ENCODE measurements at places on chromosomes 6 and 20. TPM values are rescaled to one million over a fixed set of nuclear protein-coding genes. Genes with fewer than 3 reads are reported as not detected.

BPIFA1 gene
- not detected for total RNA-seq

BFSP1 gene
- 0.49 TPM for total RNA-seq

PEX3 gene
- 17.4 TPM for total RNA-seq

PEDS1 gene
- 25.5 TPM for total RNA-seq

NFATC2 gene
- total RNA-seq = 7.4 TPM

GSTA4 gene
- total RNA-seq = 57.7 TPM

SCUBE3 gene
- total RNA-seq = 0.49 TPM

KIAA1755 gene
- total RNA-seq = 2.7 TPM

FLRT3 gene
- 4.7 TPM for total RNA-seq

- DNase-seq = no peak
Measured at GRCh38 chr6:170058878-170059485, 231.9 kb downstream of the DLL1 start.

- DNase-seq = no peak
Measured at GRCh38 chr6:26439151-26440125, 866 bp upstream of the BTN3A3 start.

DNA sequence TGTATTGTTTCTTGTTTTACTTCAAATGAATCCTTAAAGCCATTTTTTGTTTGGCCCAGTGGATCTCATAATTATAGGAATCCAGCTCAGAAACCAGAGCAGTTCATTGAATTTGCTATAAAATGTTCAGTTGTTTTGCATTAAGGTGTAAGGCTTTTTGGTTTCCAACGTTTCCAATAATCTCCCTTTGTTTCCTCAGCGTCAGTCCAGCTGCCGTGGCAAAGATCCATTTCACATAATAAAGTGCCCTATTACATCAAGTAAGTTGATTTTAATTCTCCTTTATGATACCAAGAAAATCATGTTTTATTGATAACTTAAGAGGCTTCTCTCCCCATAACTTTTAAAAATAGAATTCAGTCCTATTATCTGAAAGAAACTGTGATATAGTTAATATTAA is 472.6 kb downstream of the UTRN start:
- DNase-seq = no peak

DNA sequence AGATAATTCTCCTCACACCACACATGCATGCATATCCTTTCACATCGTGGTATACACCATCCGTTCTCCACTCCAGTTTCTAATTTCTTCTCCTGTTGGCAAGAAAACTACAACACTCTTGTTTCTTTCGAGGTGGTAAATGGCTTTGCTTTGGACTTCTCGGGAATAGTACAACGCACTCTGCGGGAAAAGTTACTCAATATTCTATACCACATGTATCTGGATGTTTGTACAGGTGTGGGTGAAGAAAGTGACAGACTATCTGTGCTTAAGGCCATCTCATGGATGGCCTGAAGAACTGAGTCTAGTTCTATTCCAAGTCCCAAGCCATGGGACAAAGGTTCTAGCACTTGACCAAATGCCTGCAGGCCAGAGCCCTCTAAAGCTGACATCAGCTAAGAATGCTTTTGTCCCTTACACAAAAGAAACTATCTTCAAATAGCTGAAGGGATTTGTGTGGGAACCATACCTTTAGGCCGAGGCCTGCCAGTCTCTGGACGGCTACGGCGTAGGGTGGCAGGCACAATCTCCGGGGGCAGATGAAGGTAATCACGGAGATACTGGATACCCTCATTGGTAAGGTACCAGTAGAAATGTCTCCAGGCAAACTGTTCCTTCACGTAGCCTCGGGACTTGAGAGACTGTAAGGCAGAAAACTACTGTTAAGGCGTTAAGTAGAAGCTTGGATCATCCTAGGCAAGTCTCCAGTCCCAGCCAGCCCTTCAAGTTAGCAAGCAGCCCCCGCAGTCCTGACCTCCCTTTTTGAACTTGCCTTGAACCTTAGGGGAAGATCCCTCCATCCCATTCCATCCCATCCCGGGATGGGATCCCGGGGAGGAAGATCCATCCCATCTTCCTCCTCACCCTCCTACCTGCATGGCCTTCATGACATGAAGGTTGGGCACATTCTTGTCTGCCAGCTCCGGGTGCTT is 1.4 kb downstream of the RPS10 start:
- no peak for DNase-seq

DNA sequence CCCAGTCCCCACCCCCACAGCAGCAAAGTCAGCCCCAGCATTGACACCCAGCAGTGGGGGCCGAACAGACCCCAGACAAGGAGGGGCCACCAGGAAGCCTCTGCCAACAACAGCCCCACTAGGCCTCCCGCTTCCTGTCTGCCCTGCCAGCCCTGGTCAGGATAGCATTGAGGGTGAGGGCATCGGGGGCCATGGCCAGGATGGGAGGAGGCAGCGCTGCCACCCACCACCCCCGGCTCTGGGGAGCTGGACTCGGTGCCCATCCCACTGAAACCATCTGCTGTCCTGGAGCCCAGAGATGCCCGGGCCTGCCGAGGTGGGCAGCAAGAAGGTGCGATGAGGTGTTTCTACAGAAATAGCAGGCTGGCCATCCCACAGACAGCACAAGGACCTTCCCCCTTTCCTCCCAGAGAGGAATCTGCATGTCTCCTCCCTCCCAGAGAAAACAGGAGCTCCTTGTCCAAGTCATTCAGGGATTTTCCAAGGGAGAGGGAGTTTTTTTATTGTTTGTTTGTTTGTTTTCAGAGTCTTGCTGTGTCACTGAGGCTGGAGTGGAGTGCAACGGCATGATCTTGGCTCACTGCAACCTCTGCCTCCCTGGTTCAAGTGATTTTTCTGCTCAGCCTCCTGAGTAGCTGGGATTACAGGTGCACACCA is 62.1 kb upstream of the BHLHE23 start:
- no peak for DNase-seq

DNA sequence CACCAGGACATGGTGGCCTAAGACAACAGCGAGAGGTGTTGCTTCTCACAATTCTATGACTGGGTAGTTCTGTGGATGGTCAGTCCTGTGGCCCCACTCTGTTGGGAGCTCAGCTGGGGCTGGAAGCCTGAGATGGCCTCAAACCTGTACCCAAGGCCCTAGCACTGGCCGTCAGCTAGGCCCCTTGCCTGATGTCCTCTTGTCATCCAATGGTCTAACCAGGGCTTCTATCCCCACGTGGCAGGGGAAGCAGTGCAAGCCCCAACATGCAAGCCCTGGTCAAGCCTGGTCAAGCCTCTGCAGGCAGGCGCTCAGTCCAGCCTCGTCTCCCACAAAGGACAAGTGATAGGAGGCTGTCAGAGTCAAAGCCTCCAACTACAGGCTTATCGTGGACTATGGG is 196.5 kb upstream of the CST7 start:
- peak; percentile 87 for DNase-seq

DNA sequence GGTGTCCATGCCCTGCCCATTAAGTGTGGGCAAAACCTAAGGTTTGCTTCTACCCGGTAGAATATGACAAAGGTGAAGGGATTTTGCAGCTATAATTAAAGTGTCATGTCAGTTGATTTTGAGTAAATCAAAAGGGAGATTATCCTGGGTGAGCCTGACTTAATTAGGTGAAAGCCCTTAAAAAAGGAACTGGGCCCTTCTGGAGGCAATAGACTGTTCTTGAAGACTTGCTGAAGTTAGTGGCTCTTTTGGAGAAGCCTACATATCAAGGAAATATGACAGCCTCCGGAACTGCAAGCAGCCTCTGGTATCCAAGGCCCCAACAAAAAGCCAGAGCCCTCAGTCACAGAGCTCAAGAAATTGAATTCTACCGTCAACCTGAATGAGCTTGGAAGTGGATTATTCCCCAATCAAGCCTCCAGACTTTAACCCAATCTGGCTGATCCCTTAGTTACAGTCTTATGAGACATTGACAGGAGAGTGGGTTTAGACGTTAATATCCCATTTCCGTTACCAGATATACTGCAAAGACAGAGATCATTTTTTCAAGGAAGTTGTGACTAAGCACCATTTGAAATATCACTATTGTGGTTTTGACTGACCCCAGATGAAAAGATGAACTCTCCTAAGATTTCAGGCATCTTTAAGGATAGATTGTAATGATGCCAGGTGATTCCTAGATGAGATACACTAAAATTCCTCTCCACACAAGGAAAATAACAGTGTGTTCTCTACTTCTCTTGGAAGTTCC is 303.4 kb downstream of the PLCB1 start:
- no peak for DNase-seq

DNA sequence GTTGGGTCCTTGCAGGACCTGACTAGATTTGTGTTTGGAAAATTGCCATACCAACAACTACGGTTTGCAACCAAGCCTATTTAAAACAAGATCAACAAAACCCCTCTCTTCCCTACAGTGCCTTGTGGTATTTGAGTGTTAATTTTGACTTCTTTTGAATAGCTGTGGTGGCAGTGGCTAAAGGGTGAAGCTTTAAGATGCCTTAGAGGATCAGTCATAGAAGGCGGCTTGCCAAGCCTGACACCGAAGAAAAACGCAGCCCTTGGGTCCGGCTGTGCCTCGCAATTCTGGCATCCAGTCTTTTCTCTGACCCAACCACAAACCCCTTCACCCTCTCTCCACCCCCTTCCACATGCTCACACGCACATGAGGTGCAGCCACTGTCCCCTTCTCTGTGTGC is 32.6 kb downstream of the BMP6 start:
- DNase-seq = no peak

GRCh38 chr20:62841705-62842212 is 19.9 kb downstream of the TCFL5 start:
- no peak for DNase-seq

GRCh38 chr6:44453146-44453545 is 65.6 kb downstream of the CDC5L start:
- no peak for DNase-seq

DNA sequence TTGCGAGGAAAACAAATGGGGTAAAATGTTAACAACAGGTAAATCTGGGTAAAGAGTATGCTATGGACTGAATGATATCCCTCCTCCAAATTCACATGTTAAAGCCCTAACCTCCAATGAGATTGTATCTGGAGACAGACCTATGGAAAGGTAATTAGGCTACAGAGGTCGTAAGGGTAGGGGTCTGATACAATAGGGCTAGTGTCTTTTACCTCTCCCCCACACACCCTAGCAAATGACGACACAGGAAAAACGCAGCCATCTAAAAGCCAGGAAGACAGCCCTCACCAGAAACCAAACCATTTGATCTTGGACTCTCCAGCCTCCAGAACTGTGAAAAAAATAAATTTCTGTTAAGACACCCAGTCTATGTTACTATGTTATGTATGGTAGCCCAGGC is 20.6 kb upstream of the FBXO9 start:
- DNase-seq = no peak

DNA sequence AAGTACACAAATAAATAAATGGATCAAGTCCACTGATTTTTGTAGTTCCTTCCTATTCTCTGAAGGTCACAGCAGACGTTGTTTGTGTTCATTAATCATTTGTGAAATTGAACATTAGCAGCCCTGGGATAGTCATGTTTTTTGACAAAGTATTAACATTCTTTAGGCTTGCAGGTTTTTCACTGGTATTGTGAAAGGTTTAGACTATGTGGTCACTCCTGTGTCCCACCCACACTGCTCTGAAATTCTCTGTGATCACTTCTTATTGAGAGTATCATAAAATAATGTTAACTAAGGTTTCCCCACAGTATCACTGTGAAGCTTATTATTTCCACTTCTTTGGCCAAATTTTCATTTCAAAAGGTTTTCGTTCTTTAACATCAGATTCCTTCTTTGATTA is 3.5 kb downstream of the FAM83B start:
- no peak for DNase-seq

GRCh38 chr6:46340246-46340645 is 151.0 kb downstream of the RCAN2 start:
- DNase-seq = no peak

GRCh38 chr6:160767647-160768019 is 65.6 kb downstream of the PLG start:
- DNase-seq = no peak

GRCh38 chr6:22473991-22474682 is 95.2 kb upstream of the HDGFL1 start:
- DNase-seq = no peak

- DNase-seq = no peak
Measured at GRCh38 chr6:113742342-113742741, 114.8 kb upstream of the MARCKS start.

GRCh38 chr6:46473881-46474280 is 17.4 kb downstream of the RCAN2 start:
- no peak for DNase-seq
